ENCODE measurements at places on chromosomes 3 and 15. TPM values are rescaled to one million over a fixed set of nuclear protein-coding genes. Genes with fewer than 3 reads are reported as not detected.

The LRTM1 gene
- total RNA-seq, result not detected

The SMCO1 gene
- not detected for total RNA-seq

The PFKFB4 gene
- total RNA-seq, result 45.3 TPM

The CASR gene
- not detected for total RNA-seq

The GRAMD2A gene
- 16.0 TPM for total RNA-seq

The RGMA gene
- 0.64 TPM for total RNA-seq

The SLC27A2 gene
- 19.7 TPM for total RNA-seq

The SH2D7 gene
- not detected for total RNA-seq

The RHOV gene
- total RNA-seq, result 0.83 TPM

The CLDN16 gene
- total RNA-seq, result 1.3 TPM

The SV2B gene
- 0.33 TPM for total RNA-seq

The WDR49 gene
- total RNA-seq, result 1.1 TPM

The SELENOT gene
- 111 TPM for total RNA-seq

The CPB1 gene
- not detected for total RNA-seq

The PLOD2 gene
- 112 TPM for total RNA-seq

The STARD9 gene
- total RNA-seq, result 4.1 TPM

The CNTN4 gene
- total RNA-seq, result not detected

The SATB1 gene
- total RNA-seq, result 10.0 TPM
